ENCODE measurements at places on chromosomes 16 and 17. TPM values are rescaled to one million over a fixed set of nuclear protein-coding genes. Genes with fewer than 3 reads are reported as not detected.

CD300A gene
- total RNA-seq: 3.6 TPM

DYNLRB2 gene
- not detected for total RNA-seq

SKAP1 gene
- total RNA-seq: 62.4 TPM

CRYBA1 gene
- total RNA-seq: not detected

DNA sequence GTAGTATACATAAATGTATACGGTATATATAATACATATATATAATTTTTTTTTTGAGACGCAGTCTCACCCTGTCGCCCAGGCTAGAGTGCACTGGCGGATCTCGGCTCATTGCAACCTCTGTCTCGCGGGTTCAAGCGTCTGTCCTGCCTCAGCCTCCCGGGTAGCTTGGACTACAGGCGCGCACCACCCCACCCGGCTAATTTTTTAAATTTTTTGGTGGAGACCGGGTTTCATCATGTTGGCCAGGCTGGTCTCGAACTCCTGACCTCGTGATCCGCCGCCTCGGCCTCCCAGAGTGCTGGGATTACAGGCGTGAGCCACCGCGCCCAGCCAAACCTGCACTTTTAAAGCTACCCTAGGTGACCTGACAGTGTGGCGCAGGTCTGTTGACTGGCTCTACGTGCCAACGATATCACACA is 745 bp downstream of the PAM16 start:
- no peak for DNase-seq

DNA sequence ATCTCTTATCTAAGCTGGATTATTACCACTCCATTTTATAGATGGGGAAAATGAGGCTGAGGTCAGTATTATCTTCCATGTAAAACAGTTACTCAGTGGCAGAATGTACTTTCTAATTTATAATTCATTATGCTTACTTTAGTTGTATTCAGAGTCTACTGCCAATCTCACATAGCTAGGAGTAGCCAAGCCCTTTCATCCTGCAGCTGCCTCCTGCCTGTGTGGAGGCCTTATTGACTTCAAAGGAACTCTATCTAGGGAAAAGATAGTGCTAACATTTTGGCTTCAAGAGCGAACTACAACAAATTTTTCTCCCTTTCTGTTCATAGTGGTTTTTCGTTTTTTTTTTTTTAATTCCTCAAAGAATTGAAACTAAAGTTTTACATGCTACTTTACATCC is 12.9 kb downstream of the RPGRIP1L start:
- DNase-seq: no peak

DNA sequence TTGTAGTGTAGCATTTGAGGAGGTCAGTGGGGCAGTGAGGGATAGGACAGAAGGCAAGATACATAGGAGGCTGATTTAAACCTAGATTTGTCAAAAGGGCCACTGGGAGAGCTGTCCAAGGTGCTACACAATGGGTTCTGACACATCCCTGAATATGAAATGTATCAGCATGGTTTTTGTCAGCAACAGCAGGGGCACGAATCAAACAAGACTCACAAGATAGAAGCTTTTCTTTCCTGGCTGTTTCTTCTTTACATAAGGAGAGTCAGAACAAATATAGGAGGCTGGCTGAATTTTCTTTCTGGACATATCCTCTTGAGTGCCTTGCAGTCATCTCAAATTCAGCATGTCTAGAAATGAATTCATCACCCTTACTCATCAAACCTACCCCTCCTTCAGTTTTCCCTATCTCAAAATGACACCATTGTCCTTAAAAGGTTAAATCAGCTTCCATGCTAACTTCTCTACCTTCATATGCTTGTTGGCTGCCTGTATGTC is 130.5 kb downstream of the NPIPB5 start:
- DNase-seq: no peak

- DNase-seq: no peak
Observed at GRCh38 chr16:89134269-89134668, 37.3 kb upstream of the CDH15 start.

DNA sequence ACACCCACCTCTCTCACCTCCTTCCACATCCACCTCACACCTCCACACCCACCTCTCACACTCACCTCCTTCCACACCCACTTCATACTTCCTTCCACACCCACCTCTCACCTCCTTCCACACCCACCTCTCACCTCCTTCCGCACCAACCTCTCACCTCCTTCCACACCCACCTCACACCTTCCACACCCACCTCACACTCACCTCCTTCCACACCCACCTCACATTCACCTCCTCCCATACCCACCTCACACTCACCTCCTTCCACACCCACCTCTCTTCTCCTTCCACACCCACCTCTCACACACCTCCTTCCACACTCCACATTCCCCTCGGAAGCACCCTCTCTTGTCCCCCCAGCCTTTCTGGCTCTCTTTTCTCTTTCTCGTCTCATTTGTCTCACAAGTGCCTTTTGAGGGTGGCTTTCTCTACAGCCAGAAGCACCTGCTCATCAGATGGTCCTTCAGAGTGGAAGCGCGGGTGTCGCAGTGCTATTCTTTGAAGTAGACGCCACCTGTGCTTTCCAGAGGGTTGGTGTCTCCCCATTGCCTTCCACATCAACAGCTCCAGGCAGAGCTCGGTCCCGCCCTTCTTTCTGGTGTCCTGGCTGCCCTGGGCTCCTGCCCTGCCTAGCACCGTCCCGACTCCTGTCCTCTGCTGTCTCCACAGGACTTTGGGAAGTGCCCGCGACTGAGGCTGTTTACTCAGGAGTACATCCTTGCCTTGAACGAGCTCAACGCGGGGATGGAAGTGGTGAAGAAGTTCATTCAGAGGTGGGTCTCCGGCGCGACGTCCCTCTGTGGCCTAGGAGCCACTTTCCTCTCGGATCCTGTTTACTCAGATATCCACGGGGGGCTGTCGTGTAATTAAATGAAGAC is 109.4 kb upstream of the PLCG2 start:
- no peak for DNase-seq

- no peak for DNase-seq
Observed at GRCh38 chr17:17347234-17347955, 44.2 kb downstream of the NT5M start.

DNA sequence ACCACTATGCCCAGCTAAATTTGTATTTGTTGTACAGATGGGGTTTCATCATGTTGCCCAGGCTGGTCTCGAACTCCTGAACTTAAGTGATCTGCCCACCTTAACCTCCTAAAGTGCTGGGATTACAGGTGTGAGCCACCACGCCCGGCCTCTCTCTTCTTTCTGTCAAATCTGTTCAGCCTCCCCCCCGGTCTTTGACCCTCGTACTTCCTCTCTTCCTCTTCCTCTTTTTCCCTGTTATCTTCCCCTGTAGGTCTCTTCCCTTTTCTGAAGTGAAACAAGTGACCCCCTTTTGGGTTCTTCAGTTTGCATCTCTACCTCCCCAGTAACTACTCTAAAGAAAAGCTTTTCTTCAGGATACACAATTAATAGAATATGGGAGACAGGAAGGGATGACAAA is 31.7 kb upstream of the DHX40 start:
- no peak for DNase-seq

Measured in CD8-positive, alpha-beta T cell (primary cell).